ENCODE measurements at places on chromosomes 3 and 15.

GRCh38 chr3:124973290-124973689 is 38.7 kb upstream of the MUC13 start:
- DNase-seq, result no peak

GRCh38 chr3:184540777-184541681 is 20.6 kb upstream of the EPHB3 start:
- peak; percentile 74 for DNase-seq

DNA sequence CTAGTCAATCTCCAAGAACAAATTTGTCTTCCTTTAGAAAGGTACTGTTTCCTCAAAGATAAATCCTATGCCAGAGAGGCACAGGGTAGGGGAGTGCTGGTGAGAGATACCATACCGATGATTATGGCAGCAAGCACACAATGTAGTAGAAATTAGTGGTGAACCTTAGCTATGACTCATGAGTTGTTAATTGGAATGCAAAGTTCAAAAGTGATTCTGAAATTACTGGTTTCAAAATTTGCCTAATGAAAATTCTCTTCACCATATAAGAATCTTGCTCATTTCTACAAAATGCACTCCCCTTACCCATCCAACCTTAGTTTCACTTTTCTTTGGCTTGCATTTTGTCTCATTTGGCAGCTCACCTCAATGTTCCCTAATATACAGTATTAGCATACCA is 139.5 kb upstream of the SLC2A2 start:
- DNase-seq, result no peak

DNA sequence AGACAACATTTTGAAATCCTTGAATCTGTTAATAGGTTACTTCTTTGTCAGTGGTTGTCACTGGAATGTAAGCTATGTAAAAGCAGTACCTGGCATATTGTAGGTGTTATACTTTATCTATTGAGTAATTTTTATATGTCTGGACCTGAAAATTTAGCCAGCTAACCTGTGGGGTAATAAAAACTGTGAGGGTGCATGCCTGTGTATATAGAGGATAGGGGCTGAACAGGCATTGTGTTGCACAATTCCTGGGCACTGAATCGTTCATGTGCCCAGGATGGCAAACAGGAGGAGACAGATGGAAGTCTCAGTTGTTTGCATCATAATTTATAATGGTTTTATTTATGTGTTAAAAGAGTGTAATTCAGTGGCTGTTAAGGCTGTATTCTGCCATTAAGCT is 67.1 kb downstream of the ARMC8 start:
- no peak for DNase-seq

DNA sequence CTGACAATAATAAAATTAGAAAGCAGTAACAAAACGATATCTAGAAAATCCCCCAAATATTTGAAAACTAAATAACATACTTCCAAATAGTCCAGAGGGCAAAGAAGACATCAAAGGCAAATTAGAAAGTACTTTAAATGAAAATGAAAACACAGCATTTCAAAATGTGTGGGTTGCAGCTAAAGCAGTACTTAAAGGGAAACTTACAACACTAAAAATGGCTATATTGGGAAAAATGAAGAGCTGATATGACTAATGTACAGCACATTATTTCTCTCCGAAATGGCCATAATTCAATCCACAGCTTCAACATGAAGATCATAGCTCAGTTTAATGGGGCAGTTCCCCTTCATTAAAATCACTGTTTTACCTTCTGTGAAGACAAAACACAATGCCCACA is 71.9 kb downstream of the FBXL22 start:
- DNase-seq, result no peak

DNA sequence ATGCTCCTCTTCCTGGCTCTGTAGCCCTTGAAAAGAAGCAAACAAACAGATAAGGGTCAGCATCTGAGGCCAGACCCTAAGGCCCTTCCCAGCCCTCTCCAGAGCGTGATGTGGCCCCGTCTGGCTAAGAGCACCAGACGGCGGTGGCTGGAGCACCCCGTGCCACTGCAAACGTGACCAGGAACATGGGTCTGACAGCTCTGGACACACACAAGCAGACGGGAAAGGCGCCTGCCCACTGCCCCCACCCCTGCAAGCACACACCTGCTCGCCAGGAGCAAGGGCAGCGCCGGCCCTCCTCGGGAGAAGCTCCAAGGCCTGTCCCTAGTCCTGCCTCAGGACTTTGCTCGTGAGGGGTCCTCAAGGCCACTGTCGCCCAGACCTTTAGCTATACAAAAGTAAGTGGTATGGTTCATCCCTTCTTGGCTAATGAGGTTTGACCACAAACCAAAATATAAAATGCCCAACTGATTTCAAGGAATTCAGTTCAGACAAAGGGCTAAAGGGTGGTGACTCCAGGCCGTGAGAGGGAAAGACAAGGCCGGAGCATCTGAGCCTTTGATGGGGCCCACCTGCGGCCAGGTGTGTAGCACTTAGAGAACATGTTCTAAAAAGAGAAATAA is 90.4 kb downstream of the XXYLT1 start:
- DNase-seq, result no peak

- no peak for DNase-seq
Measured at GRCh38 chr3:181174676-181175233, 185.2 kb upstream of the DNAJC19 start.

- no peak for DNase-seq
Measured at GRCh38 chr3:151044706-151045105, 40.8 kb upstream of the MED12L start.

GRCh38 chr3:65556934-65557577 is 481.7 kb downstream of the MAGI1 start:
- DNase-seq, result no peak

- DNase-seq, result no peak
Measured at GRCh38 chr3:119305286-119305685, 11.1 kb downstream of the ARHGAP31 start.

DNA sequence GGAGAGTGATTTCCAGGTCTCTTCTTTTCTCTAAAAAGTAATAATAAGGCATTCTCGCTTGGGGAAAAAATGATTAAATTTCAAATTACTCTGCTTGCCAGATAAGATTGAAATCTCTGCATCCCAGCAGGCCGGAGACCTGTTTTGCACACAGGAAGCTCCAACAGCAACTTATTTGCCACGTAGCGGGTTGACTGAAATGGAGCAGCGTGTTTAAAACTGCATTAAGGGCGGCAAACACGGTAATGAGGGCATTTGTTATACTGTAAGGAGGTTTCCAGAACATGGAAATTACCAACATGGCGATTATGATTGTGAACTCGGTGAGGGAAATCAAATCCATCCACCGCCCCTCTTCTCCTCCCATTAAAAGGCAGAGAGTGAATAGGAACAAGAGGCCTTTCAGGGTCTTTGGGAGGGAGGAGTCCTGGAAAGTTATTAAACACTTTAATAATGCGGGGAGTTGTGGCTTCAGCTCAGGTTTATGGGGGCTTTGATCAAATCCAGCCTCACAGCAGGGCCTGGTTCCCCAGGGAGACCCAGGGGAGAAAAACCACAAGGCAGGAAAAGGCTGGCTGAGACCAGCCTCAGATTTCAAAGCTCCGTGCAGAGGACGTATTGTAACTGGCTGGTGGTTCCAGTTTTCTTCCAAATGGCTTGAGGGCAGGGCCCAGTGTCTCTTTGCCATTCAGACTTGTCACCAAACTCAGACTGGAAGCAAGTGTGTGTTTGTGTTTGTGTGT is 242.3 kb downstream of the TLE3 start:
- no peak for DNase-seq

- DNase-seq, result no peak
Measured at GRCh38 chr3:144052275-144052674, 80.7 kb downstream of the DIPK2A start.

- peak; percentile 9 for DNase-seq
Measured at GRCh38 chr15:52529341-52529924, 753 bp upstream of the MYO5A start.

- DNase-seq, result no peak
Measured at GRCh38 chr3:32952369-32953077, 1.1 kb downstream of the CCR4 start.

DNA sequence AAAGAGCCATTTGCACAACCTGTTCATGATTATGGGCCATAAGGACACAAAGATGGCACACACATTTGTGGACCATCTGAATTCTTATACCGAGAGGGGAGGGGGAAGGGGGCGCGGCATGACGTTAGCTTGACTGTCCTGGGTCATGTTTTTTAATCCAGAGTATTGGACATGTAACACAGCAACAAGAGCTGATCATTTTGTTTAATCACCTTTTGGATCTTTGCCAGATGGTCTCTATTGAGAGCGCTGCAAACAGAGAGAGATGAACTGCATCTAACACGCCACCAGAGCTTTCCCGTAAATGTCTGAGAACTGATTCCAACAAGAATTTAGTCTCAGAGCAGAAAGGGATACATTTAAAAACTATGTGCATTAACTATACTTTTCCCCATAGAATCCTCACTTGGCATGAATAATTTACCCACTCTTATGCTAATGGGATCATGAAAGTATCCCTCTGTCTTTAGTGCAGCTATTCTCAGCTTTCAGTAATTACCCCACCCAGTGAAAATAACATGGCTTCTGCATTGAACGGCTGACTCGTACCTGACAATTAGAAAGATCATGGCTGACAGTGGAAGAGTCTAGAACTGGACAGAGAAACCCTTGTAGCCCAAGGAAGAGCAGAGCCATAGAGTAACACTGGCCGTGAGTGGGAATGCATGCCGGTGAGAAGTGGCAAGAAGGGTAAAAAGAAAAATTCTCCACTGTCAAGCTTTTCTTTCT is 22.6 kb downstream of the MEIS2 start:
- DNase-seq, result no peak

DNA sequence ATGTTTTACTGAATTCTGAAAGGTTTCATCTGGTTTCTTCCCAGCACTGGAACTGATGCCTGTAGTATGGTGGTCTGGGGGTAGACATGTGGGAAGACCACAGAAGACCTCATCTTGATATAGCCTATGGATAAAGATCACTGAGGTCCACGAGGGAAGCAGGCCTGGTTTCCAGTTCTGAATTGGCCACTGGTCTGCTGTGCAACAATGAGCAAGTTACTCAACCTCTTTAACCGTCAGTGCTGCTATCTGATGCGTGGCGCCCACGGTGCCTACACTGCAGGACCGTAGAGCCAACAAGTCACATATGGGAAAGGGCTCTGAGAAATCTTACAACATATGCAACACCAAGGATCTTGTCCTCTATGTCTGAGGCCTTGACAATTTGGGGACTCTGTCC is 13.3 kb downstream of the TLE3 start:
- no peak for DNase-seq

DNA sequence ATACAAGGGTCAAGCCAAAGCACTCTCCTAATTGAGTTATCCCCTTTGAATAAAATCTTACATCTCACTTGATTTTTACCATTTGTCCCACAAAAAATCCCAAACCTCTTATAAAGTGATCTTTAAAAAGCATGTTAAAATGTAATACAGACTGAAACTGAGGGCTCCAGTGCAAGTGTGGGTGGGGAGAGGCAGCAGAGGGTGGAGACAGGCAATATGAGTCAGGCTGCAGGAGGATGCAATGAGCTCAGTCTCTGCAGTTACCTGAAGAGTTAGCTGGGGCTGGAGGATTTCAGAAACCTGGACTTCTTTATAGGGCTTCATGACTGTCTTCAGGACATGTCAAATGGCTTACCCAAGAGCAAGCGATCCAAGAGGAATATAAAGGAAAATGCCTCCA is 14.2 kb upstream of the COLQ start:
- DNase-seq, result no peak

DNA sequence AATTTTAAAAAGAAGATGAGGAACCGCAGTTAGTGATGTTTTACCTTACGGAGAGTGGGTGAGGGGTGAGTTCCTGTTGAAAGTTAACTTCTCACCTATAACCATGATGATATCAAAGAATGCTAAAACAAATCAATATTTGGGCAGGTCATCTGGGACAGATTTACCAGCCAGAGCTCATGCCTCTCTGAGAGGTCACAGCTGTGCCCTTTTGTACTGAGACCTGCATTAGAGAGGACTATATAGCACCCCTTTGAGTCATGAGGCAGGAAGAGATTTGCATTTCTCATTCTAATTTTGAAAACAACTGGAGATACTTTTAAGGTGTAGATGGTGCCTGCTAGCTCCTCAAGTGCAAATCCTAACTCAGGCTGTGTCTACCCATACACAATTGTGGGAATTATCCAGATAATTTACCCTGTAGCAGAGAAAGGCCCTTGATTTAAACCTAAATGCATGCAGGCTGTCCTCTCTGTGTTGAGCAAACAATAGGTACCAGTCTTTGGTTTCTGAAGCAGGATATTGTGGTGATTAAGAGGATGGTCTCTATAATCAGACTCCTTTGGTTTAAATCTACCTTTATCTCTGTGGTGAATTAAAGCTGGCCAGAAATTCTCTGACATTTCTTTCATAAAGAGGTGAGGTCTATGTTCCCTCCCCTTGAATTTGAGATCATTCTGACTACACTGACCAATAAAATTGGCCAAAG is 5.8 kb upstream of the TM4SF4 start:
- DNase-seq, result no peak

DNA sequence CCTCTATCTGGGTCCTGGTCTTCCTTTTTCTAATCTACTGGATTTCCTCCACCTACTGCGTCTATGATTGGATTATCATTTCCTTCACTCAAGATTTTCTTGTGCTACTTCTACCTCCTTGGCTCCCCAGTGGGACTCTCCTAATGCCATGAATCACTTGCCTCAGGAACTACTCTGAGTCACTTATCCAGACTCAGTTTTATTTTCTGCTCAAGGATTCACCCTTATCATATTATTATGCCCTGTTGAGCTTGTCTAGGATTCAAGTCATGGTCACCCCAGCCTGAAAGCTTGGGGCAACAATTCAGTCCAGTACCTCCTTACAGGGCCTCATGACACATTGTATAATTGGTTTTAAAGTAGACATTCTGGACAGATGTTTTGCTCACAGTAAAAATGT is 968.1 kb downstream of the ROBO1 start:
- DNase-seq, result no peak

GRCh38 chr3:48407542-48408099 is 22.3 kb downstream of the PLXNB1 start:
- DNase-seq, result no peak

- DNase-seq, result peak; percentile 73
Measured at GRCh38 chr3:53180305-53181023, 19.5 kb downstream of the PRKCD start.

GRCh38 chr3:20323307-20323927 is 137.4 kb upstream of the SGO1 start:
- no peak for DNase-seq

DNA sequence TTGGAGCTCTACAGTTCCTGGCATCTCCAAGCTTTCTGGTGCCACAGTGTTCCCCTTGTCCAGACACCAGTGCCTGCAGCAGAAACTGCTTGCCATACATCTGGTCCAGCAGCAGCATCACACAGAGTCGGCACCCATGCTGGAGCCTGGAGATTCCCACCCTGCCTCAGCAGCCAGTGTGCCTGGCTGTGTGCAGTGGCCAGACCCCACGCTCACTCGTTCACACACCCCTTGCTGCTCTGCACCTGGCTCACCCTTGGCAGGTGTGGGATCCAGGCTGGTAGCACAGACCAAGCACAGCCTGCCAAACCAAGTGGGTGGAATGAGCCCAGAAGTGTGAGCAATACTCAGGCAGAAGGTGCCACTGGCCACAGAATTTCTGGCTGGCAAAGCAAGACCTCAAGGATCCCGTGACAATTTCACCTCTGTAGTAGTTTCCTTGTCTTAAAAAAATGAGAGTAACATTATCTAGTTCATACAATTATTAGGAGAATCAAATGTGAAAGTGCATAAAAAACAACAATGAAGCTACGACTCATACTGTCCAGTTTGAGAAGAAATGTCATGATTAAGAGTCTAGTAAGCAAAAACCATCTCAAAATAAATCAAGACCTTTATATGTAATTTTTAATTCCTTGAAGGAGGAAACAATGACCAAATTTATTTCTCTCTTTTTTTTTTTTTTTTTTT is 22.9 kb upstream of the ZBED2 start:
- DNase-seq, result no peak

Data from memory B cell (primary cell).